Esophagus squamous epithelium (tissue), 5 donors: ENCODE measurements at places on chromosomes 11 and 22. TPM values are rescaled to one million over a fixed set of nuclear protein-coding genes. Genes with fewer than 3 reads are reported as not detected.

SLC25A18 gene
- 0.23 TPM for total RNA-seq

BEST1 gene
- 2.7 TPM for total RNA-seq

AKIP1 gene
- total RNA-seq: 9.8 TPM

- no peak overlapping the region for H3K27ac ChIP-seq
- no peaks in the 10 kb centered on the region for H3K36me3 ChIP-seq
- no peaks in the 10 kb centered on the region for H3K27me3 ChIP-seq
- H3K4me3 ChIP-seq: no peak overlapping the region
- no peak for DNase-seq
These were observed 8.2 kb downstream of the ABCG4 start for GRCh38 chr11:119157063-119157462.

DNA sequence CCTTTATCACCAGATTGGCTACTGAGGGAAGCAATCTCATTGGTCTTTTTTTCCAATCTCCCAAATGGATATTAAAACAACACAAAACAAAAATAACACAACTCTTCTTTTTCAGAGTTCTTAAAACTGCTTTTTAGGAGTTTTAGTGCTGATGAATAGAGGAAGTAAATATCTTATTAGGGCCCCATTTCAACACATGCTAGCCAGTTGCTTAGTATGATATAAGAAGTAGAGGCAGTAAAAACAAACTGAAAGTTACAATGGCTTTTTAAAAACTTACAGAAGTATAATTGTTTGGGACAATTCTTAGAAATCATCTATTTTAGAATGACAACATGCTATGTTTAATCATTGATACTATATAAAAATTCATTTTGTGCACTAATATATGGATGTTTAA lies 3.4 kb downstream of the C11orf71 start:
- no peaks in the 10 kb centered on the region for H3K27me3 ChIP-seq
- H3K36me3 ChIP-seq: no peaks in the 10 kb centered on the region
- no peak for DNase-seq
- H3K27ac ChIP-seq: no peak overlapping the region

DNA sequence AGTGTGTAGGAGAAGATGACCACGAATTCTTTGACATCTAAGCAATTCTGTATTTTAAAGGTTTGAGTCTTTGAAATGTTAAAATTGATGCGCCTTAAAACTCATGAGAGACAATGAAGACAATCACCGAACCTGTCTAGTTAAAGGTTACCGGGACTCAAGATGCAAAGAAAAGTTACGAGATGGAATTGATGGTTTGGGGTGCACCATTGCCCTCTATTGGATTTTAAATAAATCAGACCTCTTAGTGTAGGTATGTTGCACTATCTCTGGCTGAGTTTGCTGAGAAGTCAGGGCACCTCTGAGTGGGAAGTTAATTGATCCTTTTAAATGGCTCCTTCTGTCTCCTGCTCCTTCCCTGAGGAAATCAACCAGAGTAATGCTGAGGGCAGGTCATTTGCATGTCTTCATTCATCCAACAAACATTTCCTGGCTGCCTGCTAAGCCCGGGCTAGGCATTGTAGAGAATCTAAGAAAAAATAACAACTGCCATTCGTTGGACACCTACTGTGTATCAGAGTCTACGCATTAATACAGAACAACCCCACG lies 19.4 kb upstream of the TMA7B start:
- no peaks in the 10 kb centered on the region for H3K4me1 ChIP-seq
- no peak overlapping the region for H3K4me3 ChIP-seq
- no peak for DNase-seq
- no peak overlapping the region for H3K27ac ChIP-seq

- no peaks in the 10 kb centered on the region for H3K4me1 ChIP-seq
- no peak overlapping the region for H3K27ac ChIP-seq
These were observed 60.1 kb downstream of the SCN3B start for GRCh38 chr11:123594188-123594901.

- H3K36me3 ChIP-seq: no peaks in the 10 kb centered on the region
- no peak overlapping the region for H3K4me3 ChIP-seq
- H3K27me3 ChIP-seq: no peaks in the 10 kb centered on the region
- H3K27ac ChIP-seq: no peak overlapping the region
- DNase-seq: no peak
These were observed 26.2 kb downstream of the TMEM135 start for GRCh38 chr11:87063982-87064381.
